ENCODE measurements at places on chromosomes 4 and X.

DNA sequence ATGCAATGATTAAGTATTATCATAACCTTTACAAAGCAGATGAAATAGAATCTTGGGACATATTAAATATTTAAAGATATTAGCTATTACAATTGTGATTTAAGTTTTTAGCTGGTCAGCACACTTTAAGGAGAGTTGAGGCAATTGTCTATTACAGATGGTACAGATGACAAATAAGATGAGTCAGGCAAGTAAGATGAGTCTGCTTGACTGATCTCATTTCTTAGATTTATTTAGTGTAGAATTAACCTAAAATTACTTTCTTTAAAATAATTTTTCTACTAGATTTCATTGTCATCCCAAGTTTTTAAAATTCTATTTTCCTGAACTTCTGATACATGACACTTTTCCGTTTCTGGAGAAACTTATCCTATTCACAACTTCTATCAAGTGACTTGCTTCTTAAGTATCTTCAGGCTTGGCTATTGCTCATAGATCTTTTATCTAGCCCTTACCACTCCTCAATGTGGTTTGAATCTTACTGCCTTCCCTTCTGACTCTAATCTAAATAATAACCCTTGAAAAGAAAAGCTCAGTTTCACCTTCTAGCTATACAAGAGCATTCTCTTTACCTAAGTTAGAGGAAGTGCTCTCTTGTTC is 32.9 kb downstream of the CXCL1 start:
- peak; percentile 67 for DNase-seq

- no peak for DNase-seq
Measured at GRCh38 chr4:145153181-145153903, 27.0 kb downstream of the OTUD4 start.

GRCh38 chr4:94595880-94596483 is 144.2 kb downstream of the PDLIM5 start:
- DNase-seq = peak; percentile 56

DNA sequence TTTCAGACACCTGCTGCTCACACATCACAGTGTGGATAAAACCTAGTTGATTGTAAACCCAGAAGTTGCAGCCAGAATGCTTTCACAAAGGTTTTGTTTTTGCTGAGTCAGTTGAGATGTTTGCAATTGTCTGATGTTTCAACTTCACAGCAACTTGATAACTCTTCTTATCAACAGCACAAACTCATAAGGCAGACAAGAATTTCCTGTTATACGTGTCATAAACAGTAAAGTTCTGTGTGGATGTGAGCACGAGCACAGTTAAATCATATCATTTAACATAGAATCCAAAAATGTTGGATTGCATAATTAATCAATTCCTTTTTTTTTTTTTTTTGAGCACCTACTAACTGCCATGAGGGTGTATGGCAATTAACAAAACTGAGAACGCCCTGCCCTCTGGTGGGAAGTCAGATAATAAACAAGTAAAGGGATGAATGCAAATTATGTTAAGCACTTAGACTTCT is 512.2 kb downstream of the PDHA2 start:
- no peak for DNase-seq

GRCh38 chrX:24629701-24630100 is 17.4 kb downstream of the PCYT1B start:
- no peak for DNase-seq

DNA sequence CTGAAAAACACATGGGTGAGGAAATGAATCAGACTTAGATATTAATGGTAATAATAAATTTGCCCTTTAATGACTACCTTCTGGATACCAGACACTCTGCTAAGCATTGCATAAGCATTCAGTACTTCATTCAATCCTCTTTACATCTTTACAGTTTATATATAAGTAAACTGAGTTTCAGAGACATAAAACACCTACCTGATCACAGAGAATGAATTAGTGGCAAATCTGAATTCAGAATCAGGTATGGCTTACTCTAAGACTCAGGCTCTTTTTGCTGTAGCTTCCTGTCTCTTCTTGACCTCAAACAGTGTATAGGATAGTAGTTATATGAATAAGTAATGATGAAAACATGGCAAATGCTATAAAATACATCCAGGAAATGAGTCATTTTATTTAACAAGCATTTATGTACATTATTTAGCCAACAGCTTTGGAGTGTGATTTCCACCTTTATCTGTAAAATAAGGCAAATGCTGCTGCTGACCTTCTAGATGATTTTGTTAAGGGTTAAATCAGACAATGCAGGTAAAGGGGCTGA is 83.9 kb downstream of the VEGFC start:
- DNase-seq = peak; percentile 64

DNA sequence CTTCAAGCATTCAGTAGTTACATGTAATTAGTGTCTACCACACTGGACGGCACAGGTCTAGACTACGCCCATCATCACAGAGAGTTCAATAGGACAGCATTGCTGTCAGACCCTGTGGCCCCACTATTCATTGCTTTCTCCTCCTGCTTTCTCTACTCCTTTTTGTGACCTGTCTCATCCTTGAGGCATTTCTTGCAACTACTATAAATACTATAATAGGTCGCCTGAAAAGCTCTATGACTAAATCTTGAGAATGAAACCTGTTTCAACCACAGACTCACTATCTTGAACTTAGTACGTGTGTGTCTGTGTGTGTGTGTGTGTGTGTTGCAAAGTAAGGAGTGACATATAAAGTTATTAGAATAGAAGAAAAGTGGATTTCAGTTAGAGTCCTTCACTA is 252.9 kb upstream of the KLF3 start:
- DNase-seq = no peak

GRCh38 chrX:123324625-123325024 is 140.5 kb downstream of the GRIA3 start:
- peak; percentile 12 for DNase-seq

GRCh38 chrX:147072747-147073146 is 258.2 kb upstream of the CXorf51A start:
- no peak for DNase-seq

DNA sequence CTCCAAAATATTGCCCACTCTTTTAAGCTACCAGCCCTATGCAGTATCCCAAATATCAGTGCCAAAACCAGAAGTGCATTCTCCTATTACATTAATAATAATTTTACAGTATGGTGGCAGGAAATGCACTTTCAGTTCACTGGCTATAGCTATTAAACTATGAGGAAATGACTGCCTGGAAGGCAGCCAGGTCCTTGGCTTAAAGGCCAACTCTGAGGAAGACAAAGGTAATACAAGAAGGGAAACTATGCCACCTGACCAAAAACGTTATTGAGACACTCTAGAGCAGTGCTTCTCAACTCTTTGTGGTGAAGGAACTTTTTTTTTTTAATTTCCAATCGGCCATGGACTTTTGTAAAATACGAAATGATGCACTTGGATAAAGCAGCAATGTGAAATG is 133.6 kb upstream of the VAMP7 start:
- DNase-seq = no peak
